ENCODE measurements at places on chromosomes 11 and 22.

DNA sequence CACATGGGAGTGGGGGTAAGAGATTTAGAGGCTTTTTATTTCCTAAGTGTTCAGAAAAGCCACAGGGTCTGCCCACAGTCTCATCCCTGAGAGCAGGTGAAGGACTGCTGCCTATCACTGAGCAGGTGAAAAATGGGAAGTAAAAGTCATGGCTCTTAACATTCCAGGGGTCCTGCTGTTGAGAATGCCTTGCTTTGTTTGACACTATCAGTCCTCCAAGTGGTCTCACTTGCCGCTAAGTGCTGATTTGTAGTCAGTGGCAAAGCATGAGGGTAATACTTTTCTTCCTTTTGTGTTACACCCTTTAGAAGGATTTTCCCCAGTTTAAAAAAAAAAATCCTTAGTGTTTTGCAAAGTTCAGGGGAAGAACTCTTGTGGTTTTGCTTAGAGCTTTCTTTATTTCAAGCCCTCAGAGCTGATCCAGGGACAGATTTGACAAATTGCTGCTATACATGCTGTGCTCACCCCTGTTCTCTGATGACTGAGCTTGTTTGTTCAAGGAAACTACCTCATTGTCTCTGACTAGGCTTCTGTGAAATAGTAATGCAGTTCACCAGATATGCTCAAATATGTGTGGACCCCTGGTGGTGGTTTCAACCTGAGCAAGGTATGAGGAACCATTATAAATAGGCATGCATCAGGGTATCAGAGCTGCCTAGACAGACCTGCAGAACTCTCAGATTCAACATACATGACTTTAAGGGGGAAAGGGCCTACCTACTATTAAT is 141.0 kb downstream of the ARHGAP42 start:
- no peak for DNase-seq

DNA sequence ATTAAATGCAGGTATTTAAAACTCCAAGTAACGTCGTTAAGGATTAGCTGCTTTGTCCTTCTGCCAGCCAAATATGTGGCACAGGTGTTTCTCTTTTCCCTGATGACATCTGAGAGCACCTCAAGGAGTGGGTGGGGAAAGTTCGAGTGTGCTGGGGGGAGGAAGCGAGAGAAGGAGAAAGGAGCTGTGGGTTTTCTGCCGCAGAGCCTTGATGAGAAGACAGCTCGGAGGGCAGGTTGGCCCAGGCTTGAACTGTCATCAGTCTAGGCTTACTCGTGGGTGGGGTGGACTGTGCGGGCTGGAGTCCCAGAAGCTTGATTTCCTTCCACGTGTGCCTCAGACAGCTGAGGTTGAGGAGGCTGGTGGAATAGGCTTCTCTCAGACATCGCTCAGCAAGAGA is 15.2 kb upstream of the SORL1-AS1 start:
- peak; percentile 75 for DNase-seq

GRCh38 chr11:86914865-86915519 is 40.2 kb downstream of the FZD4 start:
- no peak for DNase-seq

DNA sequence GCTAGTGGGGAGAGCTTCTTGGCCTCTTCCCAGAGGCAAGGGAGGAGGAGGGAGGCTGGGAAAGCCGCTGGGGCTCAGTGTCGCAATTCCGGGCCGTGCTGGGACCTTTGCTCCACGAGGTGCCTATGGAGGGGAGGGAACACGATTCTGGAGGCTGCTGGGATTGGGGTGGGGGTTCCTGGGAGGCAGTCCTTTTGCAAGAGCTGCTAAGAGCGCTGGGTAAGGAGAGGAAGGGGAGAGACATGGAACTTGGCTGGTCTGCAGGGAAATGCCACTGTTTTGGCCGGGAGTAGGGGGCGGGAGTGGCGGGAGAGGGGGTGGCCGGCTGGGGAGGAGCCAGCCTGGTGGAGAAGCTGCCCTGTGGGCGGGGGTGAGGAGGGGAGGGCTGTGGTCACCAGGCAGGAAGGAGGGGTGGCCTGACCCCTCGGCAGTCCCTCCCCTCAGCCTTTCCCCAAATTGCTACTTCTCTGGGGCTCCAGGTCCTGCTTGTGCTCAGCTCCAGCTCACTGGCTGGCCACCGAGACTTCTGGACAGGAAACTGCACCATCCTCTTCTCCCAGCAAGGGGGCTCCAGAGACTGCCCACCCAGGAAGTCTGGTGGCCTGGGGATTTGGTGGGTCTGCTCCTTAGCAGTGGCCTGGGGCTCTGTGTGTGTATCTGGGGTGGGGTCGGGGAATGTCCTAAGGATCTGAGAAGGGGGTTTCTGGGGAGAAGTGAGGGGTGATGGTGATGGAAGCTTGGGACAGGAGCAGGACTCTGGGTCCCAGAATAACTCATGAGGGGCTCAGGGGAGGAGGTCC is at the start of gene NR1H3:
TSS of gene NR1H3 (plus strand) at position 480 of the 800 bp plus-strand sequence. CDS start 1,221 bp downstream, outside the sequence.
- no peak for DNase-seq

GRCh38 chr11:124644426-124645280 is 22.0 kb downstream of the TBRG1 start:
- DNase-seq, result no peak

- DNase-seq, result peak; percentile 36
These were observed 21.7 kb upstream of the PLAAT3 start for GRCh38 chr11:63635762-63636465.

DNA sequence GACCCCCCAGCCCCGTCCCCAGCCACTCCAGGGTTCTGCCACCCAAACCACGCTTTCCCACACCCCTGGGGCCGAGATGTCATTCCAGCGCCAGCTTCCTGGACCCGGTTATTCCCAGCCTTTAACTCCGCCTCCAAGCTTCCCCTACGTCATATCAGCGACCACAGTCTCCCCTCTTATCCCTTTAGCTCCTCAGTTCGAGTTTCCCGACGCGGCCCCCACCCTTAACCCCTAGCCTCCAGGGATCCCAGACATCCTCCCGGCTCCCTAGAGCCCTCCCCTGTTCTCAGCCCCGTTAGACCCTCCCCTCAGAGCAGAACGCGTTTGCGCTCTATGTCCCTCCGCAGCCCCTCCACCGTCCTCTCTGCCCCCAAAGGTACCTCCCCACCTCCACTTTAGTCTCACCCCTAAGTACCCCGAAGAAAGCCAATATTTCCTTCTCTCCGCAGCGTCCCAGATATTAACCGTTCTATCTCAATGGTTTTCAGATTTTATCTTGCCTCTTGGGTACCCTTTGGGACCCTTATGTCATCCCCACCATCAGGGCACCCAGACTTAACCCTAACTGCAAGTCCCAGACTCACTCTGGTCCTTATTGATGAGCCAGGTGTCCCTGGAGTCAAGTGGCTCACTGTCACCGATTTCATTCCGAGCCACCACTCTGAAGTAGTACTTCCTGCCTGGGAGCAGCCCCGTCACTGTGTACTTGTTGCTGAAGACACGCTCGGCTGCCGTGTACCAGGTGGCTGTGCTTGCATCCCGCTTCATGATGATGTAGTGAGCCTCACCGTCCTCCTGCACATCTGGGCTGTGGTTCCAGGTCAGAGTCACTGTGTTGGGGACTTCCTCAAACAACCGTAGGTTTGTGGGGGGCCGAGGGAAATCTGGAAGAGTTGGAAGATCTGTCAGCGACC is 8.0 kb downstream of the TMEM86A start:
- DNase-seq, result no peak

DNA sequence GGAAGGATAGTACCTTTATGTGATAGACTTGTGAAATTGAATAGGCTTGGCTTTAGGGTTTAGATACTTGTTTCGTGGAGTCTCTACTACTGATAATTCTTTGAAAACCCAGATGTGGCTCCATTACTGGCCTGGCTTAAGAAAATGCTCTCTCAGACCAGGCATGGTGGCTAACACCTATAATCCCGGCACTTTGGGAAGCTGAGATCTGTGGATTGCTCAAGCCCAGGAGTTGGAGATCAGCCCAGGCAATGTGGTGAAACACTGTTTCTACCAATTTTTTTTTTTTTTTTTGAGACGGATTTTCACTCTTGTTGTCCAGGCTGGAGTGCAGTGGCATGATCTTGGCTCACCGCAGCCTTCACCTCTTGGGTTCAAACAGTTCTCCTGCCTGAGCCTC is 40.9 kb downstream of the ATG13 start:
- no peak for DNase-seq

DNA sequence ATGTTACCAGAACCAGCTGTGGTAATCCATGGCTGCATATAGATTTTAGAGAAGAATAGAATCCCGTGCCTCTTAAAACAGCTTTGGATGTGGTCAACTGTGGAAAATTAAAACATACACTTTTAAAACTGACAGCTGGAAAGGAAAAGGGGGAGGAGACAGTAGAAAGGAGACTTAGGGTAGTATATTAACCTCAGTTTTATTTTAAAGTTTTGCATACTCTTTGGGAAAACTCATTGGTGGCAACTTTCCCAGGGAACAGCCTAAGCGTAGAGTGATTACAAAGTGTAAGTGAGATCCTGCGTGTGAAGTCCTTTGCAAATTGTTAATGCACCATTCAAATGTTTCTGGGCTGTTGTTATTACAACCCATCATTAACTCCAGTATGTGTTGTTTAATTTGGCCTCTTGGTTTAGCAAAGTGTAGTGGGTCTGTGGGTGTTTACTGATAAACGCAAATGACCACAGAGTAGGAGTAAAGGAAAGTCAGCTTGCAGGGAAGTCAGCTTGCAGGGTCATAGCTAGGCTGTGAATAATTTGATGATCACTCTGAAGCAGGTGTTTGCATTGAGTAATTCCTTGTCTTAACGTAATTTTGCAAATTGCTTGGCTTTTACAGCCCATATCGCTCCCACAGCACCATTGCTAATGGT is 88.0 kb upstream of the DBX1 start:
- no peak for DNase-seq

DNA sequence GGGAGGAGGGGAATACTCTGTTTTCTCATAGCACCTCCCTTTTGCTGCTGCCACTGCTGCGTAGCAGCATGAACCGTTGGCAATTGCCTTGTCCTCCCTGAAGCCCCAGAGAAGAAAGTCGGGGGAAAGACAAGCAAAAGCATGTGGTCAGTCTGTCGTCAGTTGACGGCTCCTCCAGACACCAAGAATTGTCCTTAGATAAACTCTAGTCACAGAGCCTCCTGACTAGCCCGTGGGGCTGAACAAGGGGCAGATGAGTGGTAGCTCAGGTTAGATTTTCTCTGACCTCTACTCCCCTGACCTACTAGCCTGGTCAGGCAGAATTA is 126.4 kb upstream of the HSD17B12 start:
- no peak for DNase-seq
